ENCODE measurements at places on chromosomes 16 and 17.

- DNase-seq: no peak
Measured at GRCh38 chr17:44775838-44776621, 17.2 kb downstream of the ADAM11 start.

- DNase-seq: no peak
Measured at GRCh38 chr17:70298929-70299531, 129.7 kb downstream of the KCNJ2 start.

GRCh38 chr16:56583351-56584168 is 5.8 kb upstream of the MT3 start:
- no peak for DNase-seq

DNA sequence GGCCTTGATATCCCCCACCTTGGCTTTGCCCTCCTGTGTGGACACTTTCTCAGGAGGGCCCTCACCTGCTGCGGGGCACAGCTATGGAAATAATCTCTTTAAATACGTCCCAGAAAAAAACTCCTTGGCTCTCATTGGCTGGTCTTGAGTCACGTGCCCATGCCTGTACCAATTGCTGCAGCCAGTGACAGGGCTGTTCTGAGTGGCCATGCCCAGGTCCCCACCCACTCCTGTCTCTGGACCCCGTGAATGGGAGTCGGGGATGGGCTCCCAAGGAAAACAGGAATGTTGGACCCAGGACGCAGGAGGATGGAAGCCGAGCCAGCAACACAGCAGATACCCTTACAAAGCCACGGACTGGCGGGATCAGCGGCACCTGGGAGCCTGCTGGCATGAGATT is 53.1 kb upstream of the CDR2 start:
- DNase-seq: no peak

GRCh38 chr17:49967621-49968404 is 1.2 kb upstream of the DLX4 start:
- no peak for DNase-seq

DNA sequence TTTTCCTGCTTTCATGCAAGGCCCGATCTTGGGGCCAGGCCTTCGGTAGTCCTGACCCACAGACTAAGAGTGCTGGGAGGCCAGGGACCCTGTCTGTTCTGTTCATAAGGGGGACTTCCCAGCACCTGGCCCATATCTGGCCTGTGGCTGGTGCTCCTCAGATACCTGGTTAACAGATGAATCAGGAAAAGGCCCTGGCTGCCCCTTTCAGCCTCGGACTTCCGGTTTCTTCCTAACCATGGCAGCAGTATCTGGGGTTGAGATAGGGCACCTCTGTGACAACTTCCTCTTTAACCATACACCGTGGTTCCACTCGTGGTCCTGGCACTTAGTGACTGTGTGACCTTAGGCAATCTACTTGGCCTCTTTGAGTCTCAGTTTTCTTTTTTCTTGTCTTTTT is 18.4 kb downstream of the PLCG2 start:
- DNase-seq: no peak

- no peak for DNase-seq
Measured at GRCh38 chr16:74691093-74691855, 9.4 kb downstream of the MLKL start.
